ENCODE measurements at places on chromosomes 1 and 21.

GRCh38 chr1:29305943-29306342 lies 69.6 kb downstream of the PTPRU start:
- no peak for DNase-seq

DNA sequence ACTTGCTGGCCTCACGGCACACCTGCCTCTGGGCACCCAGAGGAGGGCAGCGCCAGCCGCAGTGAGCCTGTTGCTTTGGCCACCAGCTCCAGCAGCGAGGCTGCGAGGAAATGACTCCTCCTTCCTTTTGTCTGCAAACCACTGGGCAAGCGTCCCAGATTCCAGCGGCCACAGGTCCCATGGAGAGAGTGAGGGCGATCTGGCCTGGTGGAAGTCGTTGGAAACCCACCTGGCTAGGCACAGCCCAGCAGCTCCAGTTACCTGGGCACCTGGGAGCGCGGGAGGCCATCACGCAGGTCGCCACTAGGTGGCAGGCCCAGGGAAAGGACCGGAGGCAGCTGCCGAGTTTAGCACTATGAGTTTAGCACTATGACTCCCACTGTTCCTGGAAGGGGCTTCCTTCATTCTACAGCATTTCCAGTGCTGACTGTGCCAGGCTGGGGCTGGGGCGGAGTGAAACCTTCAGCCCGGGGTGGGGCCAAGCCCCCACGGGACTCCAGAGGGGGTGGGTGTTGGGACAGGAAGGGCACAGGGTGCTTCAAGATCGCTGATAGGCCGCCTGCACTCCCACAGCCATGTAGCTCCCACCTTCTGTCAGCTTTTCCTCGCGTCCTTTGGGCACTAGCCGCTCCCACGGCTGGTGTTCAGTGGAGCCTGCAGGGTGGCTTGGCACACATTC lies 1.1 kb upstream of the ESPN start:
- DNase-seq = peak; percentile 69

DNA sequence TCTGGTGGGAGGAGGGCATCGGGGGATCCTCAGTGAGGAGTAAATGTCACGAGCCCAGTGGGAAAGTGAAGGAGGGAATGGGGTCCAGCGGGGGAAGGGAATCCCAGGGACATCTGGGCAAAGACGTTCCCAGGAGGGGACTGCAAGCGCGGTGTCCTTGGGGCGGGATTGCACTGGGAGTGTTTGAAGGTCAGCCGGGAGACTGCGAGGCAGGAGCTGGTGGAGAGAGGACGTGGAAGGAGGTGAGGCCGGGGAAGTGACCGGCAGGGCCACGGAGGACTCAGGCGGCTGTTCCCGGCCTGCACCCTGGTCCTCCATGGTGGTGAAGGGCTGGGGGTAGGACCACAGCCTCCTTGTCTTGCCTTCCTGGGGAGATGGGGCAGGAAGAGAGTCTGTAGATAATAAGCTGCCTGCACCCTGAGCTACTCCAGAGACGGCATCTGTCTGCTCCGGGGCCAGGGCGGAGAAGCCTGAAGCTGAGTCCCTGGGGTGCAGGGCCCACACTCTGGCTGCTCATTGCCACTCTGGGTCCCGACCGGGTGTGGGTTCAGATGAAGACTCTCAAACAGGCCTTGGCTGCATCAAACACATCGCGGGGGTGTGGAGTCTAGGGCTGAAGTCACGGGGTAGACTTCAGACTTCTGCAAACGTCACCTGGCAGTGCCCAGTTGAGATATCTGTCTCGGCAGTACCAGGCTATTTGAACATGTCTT lies 264.8 kb downstream of the CAMTA1 start:
- no peak for DNase-seq

- no peak for DNase-seq
These were observed 5.4 kb downstream of the JUN start for GRCh38 chr1:58778385-58779000.

DNA sequence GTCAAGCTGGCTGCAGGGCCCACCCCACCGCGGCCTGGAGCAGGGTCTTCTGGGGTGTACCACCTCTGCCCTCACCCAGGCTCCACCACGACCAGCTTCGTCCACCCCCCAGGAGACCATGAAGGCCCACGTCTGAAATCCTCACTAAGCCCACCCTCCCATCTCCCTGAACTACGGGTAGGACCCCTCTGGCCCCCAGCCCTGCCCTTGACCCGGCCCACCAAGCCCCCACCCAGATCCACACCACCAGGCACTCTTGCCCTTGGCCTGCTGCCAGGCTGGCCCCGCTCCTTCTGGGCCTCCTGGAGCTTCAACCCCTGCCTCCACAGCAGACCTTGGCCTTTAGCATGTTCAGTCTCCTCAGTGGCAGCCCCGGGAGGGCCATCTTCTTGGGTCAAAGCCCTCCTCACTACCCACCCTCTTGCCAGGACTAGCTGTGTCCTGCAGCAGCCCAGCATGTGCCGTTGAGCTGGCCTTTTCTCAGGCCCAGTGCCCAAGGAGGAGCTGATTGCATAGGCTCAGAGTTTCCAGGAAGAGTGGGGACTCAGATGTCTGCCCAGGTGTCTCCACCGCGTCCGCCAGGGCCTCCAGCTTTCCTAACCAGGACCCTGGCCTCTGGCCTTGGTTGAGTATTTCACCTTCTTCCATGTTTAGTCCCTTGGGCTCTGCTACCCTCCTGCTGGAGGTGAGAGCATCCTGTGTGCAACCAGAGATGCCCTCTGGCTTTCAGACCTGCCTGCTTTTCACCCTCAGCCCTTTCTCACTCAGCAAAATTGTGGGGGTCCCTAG lies 17.7 kb upstream of the SAMD11 start:
- no peak for DNase-seq

- DNase-seq = no peak
These were observed 9.2 kb upstream of the PTPRC start for GRCh38 chr1:198629610-198630009.

GRCh38 chr1:30083800-30084464 lies 639.5 kb downstream of the MATN1 start:
- DNase-seq = no peak

GRCh38 chr1:10851024-10852013 lies 54.9 kb upstream of the CASZ1 start:
- DNase-seq = no peak

DNA sequence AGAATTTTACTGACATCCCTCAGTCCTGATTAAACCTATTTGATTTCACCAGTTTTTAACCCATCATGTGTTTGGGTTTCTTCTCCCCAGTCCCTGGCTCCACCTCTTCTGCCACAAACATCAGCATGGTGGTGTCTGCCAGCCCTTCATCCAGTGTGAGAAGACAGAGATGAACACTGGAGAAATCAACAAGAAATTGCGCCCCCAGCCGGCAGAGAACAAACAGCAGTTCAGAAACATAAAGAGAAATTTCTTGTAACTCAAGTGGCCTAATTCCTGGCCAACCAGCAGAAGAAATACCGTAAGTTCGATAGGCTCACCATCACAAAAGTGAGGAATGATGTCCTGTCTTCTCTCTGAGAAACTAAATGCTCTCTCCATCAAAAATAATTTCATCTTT lies 18.3 kb downstream of the S100A11 start:
- DNase-seq = peak; percentile 41

DNA sequence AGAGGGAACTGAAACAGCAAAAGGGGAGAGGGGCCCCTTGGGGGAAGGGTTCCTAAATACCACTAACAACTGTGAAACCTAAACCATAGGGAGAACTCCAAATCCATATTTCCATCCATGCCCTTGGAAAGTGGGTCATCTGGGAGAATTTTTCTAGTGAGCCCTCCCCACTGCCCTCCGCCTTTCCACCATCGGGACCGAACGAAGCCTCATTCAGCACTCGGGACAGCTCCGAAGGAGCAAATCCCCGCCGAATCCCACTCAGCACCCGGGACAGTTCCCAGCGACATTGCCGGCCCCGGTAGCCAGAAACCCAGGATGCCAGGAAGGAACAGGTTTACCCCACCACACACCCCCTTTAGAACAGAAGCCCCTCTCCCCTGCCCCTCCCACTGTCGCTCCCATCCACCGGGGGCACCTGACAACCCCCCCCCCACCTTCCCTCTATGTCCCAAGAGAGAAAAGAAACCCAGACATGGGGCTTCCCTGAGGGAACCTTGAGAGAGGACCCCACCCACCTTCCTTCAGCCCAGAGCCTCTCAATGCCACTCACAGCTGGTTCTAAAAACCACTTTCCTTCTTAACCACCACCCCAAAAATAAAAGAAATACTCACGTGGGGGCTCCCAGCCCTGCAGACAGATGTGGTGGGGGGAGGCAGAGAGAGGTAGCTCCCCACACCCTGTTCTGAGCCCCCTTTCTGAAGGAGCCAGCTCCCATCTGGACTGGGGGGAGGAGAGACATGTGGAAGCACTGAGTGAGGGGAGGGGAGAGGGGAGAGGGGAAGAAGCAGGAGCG lies 4.5 kb downstream of the DLGAP3 start:
- peak; percentile 96 for DNase-seq

DNA sequence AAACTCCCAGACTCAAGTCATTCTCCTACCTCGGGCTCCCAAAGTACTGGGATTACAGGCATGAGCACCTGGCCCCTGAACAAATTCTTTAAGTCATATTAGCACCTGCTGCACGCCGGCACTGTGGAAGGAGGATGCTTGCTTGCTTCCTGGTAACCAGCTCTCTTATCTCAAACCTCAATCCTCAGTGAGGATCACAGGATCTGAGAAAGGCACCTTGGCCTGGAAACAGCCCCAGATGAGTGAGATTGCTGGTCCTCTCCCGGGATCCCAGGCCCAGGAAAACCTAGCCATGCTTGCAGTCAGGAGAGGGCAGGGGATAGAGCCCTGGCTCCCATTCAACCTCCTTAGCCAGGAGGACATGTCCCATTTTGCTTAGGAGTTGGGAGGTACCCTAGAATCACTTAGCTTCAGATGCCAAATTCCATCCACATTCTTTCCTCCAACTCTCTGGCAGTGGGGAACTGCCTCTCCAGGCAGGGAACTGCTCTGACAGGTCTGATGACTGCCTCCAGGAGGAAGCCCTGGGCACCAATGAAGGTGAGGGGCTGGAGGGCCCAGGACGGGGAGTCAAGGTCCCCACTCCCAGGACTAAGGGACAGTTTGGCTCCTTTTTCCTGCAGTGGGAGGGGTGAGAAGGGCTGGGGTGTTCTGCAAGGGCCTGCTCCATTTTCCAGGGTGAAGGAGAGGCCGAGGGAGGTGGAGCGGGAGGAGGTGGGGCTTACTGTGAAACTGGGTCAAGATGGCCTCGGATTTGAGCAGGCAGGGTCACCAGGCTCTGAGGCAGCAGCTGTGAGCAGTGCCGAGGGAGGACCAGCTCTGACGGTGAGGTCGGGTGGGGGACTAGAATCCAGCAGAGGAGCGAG lies 9.5 kb downstream of the GPR37L1 start:
- no peak for DNase-seq

DNA sequence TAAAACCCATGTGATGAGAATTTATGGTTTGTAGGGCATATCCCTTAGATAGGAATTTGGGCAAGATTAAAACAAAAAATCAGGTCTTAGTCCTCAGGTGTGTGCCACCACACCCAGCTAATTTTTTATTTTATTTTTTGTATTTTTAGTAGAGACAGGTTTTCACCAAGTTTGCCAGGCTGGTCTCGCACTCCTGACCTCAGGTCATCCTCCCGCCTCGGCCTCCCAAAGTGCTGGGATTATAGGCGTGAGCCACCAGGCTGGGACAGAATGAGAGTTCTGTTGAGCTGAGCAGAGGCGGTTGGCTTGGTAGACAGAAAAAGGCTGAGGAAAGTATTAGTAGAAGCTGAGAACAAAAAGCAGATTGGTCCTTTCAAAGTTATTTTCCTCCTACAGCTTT lies 43.8 kb upstream of the EDARADD start:
- no peak for DNase-seq

DNA sequence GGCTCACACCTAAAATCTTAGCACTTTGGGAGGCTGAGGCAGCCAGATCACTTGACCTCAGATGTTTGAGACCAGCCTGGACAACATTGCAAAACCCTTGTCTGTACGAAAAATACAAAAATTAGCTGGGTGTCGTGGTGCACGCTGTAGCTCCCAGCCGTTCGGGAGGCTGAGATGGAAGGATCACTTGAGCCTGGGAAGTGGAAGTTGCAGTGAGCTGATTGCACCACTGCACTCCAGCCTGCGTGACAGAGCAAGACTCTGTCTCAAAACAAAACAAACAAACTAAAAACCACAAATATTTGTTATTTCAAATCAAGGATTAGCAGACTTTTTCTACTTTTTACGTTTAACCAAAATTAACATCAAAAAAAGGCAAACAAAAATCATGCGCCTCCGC lies 31.3 kb downstream of the INKA2 start:
- DNase-seq = no peak

GRCh38 chr1:12811409-12811784 lies 19.8 kb downstream of the PRAMEF11 start:
- no peak for DNase-seq

DNA sequence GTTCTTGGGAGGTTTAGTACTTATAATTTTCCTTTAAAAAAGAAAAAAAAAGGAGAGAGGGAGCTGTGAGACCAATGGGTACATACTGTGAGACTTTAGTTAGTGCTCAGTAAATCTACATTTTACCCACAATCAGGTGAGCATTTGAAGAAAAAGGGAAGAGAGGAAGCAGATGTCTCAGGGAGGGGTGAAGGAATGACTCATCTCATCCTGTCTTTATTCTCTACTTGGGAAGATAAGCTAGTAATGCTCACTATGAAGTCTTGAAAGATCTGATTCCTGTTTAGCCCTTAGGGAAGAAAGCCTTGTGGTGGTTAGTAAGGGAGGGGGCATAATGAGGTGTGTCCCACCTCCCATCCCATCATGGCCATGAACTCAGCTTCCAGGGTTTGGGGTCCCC lies 112.6 kb downstream of the PLD5 start:
- no peak for DNase-seq

DNA sequence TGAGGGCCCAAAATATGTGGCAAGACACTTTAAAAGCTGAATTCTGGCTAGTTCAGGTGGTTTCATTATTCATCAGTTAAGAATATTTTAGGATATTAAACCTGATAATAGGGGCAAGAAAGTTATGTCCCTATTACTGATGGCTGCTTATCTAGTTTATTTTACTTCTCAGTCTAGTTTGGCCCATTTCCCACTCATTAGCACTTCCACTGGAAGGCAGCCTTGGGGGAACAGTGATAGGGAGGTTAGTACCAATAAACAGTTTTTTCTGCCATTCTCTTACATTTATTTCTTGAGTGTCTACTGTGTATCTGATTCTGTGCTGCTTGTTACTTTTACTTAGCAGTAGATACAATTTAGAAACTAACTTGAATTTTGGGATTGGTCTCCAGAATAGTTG lies 9.0 kb downstream of the PPP1R12B start:
- DNase-seq = no peak

DNA sequence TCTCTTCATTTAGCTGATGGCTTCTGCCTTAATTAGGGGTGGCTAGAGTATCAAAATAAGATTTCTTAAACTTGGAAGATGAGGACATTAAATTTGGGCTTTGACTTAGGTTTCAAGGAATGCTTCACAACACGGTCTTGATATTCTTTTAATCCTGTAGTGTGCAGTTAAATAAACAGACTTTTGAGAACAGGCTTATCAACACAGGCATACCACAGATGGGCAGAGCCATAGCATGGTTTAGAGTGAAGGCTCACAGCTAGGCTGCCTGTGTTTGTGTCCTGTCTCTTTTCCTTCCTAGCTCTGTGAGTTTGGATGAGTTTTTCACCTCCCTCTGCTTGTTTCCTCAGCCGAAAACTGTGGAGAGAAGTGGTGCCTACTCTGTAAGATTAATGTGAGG lies 102.3 kb upstream of the IPO9 start:
- no peak for DNase-seq

Measured in nephron progenitor cell (in vitro differentiated cells).